Stimulated activated CD4-positive, alpha-beta T cell treated with anti-CD3 and anti-CD28 coated beads, Interleukin-15, amount 100 ng/mL, for 1 hour (primary cell): ENCODE measurements at places on chromosomes 2 and 18.
A peak's percentile ranks its signal among the peaks of the same experiment; 100 is the strongest.

DNA sequence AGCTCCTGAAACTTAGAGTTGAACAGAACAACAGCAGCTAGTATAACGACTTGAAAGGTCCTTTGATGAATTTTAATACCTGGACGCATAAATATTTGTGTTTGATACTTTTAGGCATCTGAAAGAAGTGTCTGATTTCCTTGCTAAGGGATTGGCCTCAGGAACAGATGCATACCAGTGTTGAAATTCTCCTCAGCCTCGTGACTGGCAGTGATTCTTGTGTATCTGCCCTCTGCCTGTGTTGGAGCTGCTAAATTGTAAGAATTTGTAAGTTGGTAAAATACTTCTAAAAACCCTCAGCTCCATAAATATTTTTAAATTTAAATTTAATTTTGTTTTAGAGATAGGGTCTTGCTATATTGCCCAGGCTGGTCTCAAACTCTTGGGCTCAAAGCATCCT is 22.4 kb upstream of the SCYGR1 start:
- DNase-seq: no peak

GRCh38 chr2:68870215-68870614 is 982 bp downstream of the BMP10 start:
- no peak for DNase-seq

DNA sequence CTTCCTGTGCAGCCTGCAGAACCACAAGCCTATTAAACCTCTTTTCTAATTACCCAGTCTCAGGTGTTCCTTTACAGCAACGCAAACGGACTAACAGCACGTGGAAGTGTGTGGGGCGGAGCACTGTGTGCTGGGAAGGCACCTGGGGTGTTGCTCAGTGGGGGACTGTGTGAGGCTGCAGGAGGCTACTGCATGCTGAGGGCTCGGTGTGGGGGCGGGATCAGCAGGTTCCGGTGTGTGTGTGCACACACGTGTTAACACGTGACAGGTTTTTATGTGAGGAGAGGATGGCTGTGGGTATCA is 58.9 kb downstream of the ANKMY1 start:
- no peak for DNase-seq

GRCh38 chr18:70376914-70377258 is 88.0 kb downstream of the SOCS6 start:
- DNase-seq: no peak

- DNase-seq: no peak
These were observed 847.0 kb upstream of the CRIM1 start for GRCh38 chr2:35508601-35509000.

GRCh38 chr2:10864861-10865636 is 46.7 kb upstream of the KCNF1 start:
- no peak for DNase-seq

GRCh38 chr18:26926066-26926675 is 60.7 kb upstream of the AQP4 start:
- no peak for DNase-seq

GRCh38 chr2:236512902-236513435 is 56.7 kb upstream of the ACKR3 start:
- DNase-seq: peak; percentile 42

GRCh38 chr2:137865954-137866540 is 98.2 kb upstream of the HNMT start:
- peak; percentile 11 for DNase-seq
